ENCODE measurements at places on chromosomes 11 and 22. TPM values are rescaled to one million over a fixed set of nuclear protein-coding genes. Genes with fewer than 3 reads are reported as not detected.

DNA sequence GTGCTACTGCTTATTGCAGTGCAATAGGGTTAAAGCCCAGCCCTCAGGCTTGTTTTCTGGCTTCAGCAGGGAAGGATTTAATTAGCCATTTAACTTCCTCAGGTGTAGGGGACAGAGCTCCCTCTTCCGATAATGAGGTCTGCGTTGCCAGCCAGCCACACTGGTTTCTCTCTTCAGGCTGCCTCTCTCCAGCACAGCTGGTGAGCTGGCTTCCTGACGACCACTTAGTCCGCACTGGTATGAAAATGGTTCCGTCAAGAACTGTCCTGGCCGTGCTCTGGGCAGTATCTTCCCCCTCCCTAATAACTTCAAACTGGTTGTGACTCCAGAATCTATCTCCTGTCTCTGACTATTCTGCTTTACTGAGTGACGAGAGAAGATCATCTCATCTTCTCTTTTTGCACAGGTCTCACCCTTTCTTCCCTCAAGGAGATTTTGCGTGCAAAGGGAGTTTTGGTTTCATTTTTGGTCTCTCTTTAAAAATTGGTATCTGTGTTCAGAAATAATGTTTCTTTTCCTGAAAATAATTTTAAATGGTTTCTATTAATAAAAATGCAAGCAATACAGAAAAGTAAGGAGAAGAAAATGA lies 49.2 kb downstream of the CNTN5 start:
- DNase-seq, result peak; percentile 56

FAM83F gene
- not detected for total RNA-seq

OOSP2 gene
- not detected for total RNA-seq

GRCh38 chr11:93922830-93923229 lies 72.4 kb upstream of the VSTM5 start:
- no peak for DNase-seq

DNA sequence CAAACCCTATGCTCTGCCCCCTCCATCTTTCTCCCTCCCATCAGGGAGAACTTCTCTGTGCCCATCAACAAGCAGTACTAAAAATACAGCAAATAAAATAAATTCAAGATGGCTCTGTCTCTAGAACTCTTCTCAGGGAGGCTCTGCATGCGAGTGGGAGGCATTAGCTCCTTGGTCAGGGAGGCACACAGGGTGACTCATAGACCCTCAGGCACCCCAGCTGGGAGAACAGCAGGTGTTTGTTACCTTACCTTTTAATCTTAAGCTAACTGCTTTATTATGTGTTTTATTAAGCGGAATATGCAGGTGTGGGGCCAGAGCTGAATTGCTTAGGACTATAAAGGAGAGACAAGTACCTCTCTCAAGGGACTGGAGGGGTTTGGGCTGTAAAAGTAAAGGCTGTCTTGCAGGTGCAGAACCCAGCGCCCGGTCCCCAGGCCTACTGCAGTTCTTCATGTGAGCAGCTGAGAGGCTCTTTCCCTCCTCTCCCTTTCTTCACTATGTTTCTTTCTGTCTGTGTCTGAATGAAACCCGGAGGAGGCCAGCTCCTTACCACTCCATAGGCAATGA lies 20.8 kb downstream of the CSNK2A3 start:
- DNase-seq, result no peak

- no peak for DNase-seq
Observed at GRCh38 chr11:65356394-65356972, 1.9 kb downstream of the TIGD3 start.

FAM227A gene
- total RNA-seq, result not detected

DNA sequence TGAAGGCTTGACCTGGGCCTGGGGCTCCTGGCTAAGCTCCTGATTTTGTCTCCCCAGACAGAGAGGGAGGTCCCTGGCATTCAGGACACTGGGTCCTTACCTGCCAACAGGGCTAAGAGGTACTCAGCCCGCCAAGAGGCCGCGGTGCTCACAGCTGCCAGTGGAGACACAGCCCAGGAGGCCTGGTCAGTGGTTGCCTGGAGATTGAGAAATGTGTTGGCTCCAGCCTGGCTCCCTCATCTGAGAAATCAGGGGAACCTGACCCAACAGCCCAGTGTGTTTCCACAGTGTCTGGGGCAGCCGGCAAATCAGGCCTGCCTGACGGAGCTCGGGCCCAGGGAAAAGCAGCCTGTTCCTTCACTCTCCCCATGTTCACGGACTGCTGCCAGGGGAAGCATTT lies 79.4 kb upstream of the NAV2 start:
- DNase-seq, result peak; percentile 39
